Cardiac septum (tissue), 1 donor: ENCODE measurements at places on chromosomes 11 and 22.

- DNase-seq: no peak
These were observed 17.5 kb upstream of the CDC42EP2 start for GRCh38 chr11:65297026-65297672.

- DNase-seq: no peak
These were observed 25.5 kb upstream of the OSBPL5 start for GRCh38 chr11:3190600-3190999.

GRCh38 chr11:75196426-75196825 is 44.1 kb upstream of the TPBGL start:
- DNase-seq: no peak

DNA sequence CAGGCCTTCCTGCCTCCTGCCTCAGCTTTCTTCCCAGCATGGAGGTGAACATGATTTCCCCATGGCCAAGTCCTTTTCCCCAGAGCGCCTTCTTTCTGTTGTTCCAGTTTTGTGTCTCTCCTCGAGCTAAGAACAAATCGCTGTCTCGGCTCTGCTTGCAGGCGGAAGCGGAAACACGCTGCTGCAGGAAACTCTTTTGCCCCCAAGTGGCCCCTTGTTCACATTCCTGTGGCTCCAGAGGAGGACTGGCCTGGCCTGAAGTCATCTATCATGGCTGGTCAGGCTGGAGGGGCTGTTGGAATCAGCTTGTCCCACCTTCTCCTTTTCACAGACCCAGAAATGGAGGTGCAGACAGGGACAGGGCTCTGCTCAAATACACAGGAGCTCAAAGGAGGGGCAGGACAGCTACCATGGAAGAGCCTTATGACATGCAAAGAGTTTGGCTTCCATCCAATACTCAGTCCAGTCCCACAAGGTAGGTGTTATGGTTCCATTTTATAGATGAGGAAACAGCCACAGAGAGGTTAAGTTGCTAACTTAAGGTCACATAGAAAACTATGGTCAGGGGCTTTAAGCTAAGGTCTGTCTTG is 182.2 kb upstream of the SYT13 start:
- no peak for DNase-seq

- DNase-seq: no peak
These were observed 2.1 kb upstream of the DMC1 start for GRCh38 chr22:38572065-38572464.

DNA sequence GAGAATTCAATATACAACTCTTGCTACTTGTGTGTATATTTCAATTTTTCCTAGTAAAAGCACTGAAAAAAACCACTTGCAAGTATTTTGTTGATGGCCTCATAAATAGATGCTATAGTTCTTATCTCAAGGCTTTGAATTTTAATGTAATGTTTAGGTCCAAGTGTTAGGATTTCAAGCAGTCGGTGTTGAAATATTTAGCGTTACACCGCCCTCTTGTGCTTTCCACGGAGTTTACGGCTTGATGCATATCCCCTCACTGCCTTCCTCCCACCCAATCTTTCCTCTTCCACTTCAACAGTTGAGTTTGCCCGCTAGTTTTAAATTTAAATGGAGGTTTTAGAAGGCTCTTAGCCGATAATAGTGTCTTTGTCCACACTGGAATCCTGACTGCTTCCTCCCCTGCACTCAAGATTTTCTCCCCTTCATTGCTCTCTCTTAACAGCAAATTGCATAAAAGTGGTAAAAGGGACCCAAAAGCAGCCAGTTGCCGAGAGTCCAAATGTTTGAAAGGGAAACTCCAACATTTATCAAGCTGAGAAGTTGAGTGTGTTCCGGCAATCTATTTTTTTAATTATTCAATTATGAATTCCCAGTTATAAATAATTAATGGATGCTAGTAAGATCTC is 25.9 kb upstream of the HTATIP2 start:
- no peak for DNase-seq

- no peak for DNase-seq
These were observed 544.2 kb upstream of the CCDC179 start for GRCh38 chr11:23404225-23405160.

GRCh38 chr11:90606721-90607120 is 383.9 kb upstream of the CHORDC1 start:
- no peak for DNase-seq

GRCh38 chr11:93324500-93324899 is 6.0 kb upstream of the DEUP1 start:
- no peak for DNase-seq

DNA sequence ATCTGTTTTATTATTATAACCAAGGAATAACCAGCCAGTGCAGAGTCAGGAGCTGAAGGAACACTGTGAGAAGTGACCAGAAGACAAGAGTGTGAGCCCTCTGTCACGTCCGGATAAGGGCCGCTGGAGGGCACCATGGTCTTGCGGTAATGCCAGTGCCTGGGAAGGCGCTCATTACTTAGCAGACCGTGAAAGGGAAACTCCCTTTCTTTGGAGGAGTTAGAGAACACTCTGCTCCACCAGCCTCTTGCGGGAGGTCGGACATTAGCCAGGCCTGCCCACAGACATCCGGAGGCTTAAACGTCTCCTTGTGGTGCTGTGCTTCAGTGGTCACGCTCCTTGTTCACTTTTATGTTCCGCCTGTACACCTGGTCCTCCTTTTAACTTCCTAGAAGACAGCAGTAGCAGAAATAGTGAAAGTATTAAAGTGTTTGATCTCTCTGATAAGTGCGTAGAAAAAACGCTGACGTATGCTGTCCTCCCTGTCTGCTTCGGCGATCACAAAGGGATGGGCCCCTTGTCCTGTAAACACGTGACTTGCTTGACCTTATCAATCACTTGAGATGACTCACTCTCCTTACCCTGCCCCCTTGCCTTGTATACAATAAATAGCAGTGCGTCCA is 120.6 kb upstream of the LMO1 start:
- DNase-seq: no peak

- peak; percentile 58 for DNase-seq
These were observed 787 bp downstream of the SMDT1 start for GRCh38 chr22:42080287-42080686.

DNA sequence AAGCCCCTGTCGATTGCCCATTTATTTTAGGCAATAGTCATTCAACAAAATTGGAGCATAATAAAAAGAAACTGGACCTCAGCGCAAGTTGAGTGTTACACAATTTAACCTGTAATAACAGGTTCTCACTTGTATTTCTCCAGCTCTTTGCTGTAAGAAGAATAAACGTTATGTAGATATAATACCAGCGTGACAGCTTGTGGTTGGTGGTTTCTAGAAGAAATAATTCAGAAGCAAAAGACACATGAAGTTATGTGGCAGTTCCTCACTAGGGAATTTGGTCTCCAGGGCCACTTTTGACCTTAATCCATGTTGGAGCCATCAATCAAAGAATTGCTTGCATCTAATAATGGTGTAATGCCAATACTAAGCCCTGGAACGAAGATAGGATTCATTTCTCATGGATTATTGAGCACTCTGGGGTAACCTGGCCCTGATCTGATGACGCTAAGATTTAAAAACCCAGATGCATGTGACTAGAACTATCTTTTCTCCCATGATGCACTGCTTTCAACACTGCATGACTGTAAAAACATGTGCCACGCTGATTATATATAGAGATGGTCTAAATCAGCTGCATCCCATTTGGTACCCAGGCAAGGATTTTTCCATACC is 129.7 kb upstream of the LDLRAD3 start:
- no peak for DNase-seq

- DNase-seq: no peak
These were observed 32.7 kb downstream of the POLR3H start for GRCh38 chr22:41511521-41511968.

- no peak for DNase-seq
These were observed 994 bp downstream of the TAGLN start for GRCh38 chr11:117199916-117200812.

- DNase-seq: no peak
These were observed 250.4 kb upstream of the SORL1-AS1 start for GRCh38 chr11:121703201-121703600.

DNA sequence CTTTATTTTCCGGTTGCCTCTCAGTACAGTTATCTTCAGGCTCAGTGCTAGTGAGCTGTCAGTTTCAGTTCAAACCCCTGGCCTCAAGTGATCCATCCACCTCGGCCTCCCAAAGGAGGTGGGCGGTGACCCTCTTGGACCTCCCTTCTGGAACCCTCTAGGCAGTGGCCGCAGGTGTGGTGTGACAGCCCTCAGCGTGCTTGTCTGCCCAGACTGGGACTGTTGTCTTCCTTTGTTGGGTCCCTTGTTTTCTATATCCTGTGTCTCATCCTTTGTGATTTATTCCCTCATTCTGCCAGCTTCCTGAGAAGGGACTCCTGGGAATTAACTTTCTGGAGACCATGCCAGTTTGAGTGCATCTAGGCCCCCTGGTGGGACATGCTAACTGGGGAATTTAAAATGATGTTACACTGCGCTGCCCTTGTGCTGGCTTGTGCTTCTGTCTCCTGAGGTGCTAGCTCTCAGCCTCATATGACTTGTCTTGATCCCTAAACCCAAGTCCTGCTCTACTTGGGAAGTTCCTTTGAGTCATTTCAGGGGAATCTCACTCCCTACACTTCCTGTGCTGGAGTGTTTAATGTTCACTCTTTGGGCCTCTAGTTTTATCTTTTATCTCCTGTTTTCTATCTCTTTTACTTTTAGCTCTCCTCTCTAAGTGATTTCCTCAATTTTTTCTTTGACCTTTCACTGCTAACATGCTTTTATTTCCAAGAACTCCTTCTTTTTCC is 19.4 kb downstream of the MED15 start:
- no peak for DNase-seq

- DNase-seq: no peak
These were observed 37.6 kb downstream of the CNTF start for GRCh38 chr11:58659910-58660570.

- peak; percentile 94 for DNase-seq
These were observed at the start of gene C2CD2L for GRCh38 chr11:119106564-119107537. Gene C2CD2L (plus strand): TSS chr11:119107344. CDS start chr11:119107742, 398 bp downstream.

DNA sequence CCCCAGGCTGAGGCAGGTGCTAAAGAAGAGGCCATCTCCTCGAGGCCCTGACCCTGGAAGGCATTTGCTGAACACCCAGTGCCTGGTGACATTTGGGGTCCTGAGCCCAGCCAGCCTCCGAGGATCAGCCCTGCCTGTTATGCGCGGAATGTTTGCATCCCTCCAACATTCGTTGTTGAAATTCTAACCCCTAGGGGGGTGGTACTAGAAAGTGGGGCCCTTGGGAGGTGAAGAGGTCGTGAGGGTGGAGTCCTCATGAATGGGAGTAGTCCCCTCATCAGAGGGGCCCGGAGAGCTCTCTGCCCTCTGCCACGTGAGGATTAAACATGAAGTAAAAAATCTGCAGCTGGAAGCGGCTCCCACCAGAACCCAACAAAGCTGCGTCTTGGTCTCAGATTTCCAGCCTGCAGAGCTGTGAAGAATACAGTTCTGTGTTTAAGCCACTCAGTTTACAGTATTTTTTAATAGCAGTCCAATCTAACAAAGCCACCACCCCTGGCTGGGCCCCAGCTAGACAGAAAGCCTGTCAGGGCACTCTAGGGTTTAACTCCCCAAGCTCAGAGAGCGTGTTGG is 35.3 kb upstream of the SEPTIN5 start:
- DNase-seq: no peak

DNA sequence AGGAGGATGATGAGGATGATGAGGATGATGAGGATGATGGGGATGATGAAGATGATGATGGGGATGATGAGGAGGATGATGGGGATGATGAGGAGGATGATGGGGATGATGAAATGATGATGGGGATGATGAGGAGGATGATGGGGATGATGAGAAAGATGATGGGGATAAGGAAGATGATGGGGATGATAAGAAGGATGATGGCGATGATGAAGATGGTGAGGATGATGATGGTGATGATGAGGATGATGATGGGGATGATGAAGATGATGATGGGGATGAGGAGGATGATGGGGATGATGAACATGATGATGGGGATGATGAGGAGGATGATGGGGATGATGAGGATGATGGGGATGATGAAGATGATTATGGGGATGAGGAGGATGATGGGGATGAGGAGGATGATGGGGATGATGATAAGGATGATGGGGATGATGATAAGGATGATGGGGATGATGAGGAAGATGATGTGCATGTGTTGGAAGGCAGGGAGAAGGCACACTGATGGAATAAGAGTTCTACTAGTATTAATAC is 78.9 kb upstream of the MTMR2 start:
- no peak for DNase-seq

DNA sequence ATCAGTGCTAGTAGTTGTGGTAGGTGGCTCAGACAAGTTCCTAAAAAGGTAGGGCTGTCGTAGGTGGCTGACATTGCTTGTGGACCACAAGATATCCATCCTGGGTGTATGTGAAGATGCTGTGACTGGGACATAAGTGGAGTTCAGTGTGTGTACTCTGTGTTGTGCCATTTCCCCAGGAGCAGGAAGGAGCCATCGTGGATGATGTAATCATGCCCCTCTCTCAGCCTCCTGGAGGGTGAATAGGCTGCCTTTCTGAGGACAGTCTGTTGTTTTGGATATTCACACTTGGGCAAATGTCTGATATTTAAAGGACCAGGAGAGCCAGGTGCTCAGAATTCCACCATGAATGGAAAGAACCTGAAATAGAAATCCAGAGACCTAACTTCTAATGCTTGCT is 2.7 kb downstream of the HEPHL1 start:
- no peak for DNase-seq

- DNase-seq: peak; percentile 39
These were observed 43.5 kb downstream of the LINC01488 start for GRCh38 chr11:69524991-69525411.

DNA sequence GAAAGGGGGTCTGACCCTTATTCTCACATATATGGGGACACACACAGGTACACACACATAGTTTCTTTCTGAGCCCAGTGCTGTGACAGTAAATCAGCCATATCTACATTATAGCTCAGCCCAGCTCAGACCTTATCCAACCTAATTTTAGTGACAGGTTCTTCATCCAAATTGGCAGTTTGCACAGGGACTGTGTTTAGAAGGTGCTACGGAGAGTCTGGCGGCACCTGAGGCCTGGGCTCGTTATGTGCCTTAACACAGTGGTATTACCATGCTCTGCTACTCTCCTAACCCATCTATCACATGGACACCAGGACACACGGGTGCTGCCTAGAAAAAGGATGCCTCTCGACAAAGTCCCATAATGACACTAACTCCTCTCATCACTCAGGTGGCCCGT is 109.3 kb downstream of the GALNT18 start:
- no peak for DNase-seq

GRCh38 chr11:128334311-128335044 is 252.9 kb downstream of the ETS1 start:
- peak; percentile 83 for DNase-seq

GRCh38 chr11:41612415-41612814 is 153.0 kb upstream of the LRRC4C start:
- no peak for DNase-seq
